Activated CD4-positive, CD25-positive, alpha-beta regulatory T cell treated with anti-CD3 and anti-CD28 coated beads, Interleukin-2, amount 50 U/mL, for 16 hours (primary cell): ENCODE measurements at places on chromosomes 12 and 14.
A peak's percentile ranks its signal among the peaks of the same experiment; 100 is the strongest.

DNA sequence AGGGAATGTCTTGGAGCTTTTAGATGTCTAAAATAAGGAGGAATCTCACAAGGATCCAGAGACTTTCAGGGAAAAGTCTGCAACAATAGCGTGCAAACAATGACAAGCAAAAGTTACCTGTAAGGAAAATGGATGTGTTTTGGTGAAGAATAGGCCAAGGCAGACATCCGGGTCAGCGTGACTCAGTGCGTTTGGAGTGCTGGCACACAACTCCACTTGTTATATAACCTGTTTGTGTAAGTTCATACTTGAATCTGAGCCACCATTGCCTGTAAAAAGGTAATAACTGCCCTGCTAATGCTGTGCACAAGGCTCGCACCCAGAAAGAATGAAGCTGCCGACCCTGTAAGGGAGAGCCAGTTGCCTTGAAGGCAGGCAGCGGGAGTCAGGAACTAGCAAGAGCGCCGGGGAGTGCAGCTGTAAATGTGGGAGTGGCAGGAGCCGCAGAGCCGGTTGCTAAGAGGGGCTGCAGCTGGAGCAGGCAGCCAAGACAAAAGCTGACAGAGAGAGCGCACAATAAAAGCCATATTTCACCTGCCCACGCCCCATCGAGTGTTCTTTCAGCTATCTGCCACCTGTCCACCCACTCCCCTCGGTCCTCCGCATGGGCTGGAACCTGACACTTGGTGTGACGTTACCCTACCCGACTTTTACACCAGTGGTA lies 638.5 kb upstream of the MIS18BP1 start:
- no peak for DNase-seq

- no peak for DNase-seq
Measured at GRCh38 chr12:51911788-51912711, 4.7 kb downstream of the ACVRL1 start.

DNA sequence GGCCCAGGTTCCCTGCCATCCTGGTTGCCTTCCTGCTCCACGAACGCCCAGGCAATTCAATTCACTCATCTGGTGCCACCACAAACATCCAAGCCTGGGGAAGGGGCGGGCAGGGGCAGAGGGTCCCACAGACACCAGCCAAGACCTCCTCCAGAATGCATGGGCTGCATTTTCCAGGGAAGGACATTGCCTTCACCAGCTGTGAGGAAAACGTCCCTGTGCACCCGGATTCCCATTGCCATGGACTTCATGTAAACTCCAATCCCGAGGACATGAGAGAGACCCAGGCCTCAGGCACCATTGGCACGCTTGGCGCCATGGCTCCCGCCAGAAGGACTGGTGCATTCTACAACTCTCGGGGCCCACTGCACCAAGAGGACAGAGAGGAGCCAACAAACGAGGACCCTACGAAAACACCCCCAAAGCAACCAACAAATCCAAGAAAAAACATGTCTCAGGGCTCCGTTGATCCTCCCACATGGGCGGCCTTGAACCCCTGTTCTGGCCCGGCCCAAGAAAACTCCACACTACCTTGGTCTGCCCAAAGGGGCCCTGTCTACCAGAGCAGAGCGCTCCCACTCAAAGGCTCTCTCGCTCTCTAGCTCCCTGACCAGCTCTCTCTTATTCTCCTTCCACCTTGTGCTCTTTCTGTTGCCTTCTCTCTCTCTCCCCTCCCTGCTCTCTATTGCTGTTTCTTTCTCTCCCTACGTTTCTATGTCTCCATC lies 183.9 kb downstream of the ALG10 start:
- no peak for DNase-seq

DNA sequence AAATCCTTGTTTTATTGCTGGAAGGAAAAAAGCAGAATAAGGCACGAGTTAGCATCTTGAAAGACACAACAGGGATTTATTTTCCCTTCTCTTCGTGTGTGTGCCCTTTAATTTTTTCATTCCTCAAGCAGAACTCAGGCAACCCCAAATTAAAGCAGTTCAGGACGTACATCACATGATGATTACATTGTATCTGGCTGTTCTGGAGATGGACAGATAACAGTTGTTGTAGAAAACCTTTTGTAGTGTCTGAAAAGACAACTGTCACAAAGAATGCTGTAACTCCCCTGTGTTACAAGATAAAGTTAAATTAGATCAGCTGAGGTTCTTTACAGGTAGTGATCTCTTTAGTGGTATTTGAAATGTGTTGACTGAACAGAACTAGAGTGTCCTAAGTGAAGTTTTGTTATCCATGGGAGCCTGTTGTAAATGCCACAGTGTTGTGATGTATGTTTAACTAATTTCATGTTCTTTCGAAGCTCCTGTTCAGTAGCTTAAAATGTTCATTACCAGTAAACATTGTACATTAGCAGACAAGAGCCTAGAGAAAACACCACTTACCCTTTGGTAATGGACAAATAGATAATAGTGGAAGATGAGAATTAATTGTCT lies 58.5 kb downstream of the TMTC2 start:
- DNase-seq, result no peak

GRCh38 chr12:68609998-68610369 lies 715 bp upstream of the RAP1B start:
- no peak for DNase-seq

DNA sequence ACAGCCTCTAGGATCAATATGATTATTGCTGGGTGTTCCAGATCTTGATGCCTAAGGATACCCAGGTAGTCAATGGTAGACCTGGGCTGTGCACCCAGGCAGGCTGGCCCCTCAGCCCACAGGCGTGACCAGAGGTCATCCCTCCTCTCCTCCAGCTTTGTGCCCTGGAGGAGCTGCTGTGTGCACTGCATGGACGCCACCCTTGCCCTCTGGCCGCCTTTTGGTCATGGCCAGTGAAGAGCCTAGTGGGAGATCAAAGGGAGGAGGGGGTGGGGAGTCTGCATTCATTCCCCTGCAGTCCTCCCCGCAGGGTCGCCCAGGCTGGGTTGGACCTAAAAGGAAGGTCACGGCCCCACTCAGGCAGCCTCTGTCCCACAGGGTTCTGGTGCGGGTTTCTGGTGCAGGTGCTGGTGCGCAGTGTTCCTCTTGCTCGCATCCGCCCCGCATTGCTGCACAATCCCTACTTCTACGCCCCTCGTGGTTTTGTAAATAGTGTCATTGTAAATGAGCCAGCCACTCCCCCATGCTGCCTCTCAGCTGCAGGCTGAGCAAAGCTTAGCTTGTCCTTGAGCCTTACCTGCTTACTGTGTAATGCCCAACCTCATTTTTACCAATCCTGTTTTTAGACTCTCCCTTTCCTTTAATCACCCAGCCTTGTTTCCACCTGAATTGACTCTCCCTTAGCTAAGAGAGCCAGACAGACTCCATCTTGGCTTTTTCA lies 55.3 kb downstream of the PSMA6 start:
- DNase-seq, result no peak

DNA sequence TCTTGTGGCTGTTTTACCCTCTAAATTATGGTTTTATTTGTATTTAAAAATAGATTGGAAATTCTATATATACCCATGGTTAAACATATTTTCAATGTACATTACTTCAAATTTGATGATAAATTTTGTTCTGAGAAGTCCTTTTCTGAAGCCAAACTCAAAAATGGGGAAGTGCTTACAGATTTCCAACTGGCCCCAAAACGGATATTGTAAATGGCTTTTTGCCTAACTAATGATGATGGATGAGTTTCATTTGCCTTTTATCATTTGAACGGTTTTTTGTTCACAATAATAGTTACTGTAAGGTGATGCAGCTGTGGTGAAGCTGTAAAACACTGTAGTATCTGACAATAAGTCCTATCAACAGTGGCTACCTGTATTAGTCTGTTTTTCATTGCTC lies 136.9 kb downstream of the FUT8 start:
- no peak for DNase-seq

DNA sequence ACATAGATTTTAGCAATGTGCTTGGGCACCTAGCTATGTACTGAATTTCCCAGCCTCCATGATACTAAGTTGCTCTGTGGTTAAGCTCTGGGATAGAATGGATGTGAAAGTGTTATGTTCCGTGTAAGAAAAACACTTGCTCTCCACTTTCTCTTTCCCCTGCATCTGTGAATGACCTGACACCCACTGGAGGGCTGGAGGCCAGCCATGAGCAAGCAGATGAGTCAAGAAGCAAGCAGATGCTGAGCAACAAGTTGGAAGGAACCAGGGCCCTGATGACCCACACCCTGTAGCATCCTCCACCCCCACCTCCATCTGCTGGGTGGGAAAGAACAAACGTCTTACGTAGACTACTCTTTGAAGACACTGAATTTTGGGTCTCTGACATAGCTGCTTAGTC lies 56.6 kb downstream of the EID3 start:
- DNase-seq, result no peak

- DNase-seq, result no peak
Measured at GRCh38 chr14:81235096-81235495, 14.3 kb upstream of the GTF2A1 start.

GRCh38 chr12:40646456-40646855 lies 45.8 kb upstream of the CNTN1 start:
- DNase-seq, result no peak

DNA sequence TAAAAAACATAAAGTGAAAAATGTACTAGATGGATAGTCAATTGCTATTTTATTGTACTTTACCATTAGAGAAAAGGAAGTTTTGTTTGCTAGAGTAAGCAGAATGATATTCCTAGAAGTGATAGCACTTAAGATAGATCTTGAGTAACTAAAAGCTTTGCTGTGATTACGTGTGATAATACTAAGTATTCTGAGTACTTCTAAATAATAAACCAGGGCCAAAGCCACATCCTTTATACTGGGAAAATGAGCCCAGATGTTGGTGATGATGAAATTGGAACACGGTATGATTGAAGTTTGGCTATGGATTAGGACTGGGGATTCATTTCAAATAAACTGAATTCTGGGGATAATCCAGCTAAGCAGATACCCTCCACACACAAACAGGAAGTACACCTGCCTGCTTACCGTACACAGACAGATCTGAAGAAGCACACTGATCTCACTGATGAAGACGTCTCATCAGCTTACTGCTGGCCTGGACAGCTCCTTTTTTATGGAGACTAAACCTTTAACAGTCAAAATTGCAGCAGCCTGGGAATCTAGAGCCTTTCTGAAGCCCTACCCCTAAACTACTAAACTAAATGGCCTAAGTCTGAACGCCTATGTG lies 199.8 kb downstream of the LRFN5 start:
- no peak for DNase-seq

DNA sequence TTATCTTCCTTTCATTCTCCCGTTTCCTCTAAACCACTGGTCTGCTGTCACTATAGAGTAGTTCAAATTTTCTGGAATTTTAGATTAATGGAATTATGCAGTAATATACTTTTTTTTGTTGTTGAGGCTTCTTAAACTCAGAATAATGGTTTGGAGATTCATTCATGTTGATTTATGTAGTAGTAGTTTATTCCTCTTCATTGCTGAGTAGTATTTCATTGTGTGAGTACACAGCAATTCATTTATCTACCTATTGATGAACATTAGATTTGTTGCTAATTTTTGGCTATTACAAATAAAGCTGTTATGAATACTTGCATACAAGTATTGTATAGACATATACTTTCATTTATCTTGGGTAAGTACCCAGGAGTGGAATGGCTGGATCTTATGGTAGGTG lies 7.2 kb downstream of the RASSF8 start:
- no peak for DNase-seq

DNA sequence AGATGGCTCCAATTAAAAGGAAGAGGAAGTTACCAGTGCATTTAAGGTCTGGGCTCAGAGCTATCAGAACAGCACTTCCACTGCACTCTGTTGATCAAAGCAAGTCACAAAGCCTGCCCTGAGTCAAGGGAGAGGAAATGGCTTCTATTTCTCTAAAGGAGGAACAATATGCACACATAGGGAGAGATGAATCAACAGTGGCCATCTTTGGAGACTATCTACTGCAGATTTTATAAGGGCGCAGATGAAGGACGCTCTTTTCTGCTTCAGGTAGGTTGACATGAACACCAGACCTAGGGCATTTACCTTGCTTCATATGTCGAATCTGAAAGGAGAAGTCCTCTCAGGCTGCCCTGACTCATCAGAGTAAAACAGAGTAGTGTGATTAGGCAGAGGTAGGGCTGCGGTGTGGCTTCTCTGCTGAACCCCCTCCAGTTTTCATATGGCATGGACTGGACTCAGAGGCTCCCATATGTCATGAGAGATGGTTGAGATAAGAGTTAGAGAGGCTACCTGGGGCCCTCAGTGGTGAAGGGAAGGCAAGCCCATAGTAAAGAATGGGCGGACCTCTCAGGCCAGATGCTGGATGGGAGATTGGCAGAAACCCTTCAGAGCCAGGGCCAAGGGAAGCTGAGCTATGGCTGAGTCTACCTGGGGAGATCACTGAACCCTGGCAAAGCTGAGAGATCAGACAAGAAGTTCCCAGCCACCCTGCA lies 84.4 kb downstream of the ARF6 start:
- no peak for DNase-seq

DNA sequence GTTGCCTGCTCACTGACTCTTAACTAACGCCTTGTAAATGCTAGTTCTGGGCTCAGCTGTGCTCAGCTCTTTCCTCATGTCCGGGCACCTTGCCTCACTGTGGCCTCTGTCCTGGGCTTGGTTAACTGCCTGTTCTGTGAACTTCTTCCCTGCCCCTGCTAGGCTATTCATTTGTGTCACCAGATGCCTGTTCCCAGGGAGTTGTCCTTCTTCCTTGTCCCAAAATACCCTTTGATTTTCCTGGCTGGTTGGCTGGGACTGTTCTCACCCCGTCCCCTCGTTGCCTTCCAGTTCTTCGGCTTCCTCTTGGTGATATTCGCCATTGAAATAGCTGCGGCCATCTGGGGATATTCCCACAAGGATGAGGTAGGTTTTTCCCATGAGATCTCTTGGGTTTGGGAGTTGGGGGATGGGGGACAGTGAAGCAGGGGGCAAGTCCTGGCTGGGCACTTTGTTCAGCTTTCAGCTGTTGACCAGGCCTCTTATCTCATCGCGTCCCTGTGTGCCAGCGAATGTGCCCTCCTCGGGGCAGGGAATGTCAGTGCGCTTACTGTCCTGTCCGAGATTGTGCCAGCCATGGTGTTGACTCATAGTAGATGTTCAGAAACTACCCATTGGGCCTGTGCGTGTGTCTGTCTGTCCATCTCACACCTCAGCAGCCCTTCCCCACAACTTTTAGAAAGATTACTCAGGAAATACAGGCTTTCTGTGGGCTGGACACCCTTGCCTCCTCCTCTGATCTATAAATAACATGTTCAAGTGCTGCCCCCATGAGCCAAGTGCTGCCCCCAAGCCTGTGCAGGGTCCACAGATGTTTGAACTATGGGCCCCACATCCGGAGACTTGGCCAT lies 33.1 kb downstream of the CD9 start:
- DNase-seq, result no peak

- no peak for DNase-seq
Measured at GRCh38 chr14:75260025-75260763, 18.4 kb upstream of the FOS start.

- DNase-seq, result peak; percentile 66
Measured at GRCh38 chr12:55073043-55074022, 52.9 kb upstream of the OR9K2 start.

GRCh38 chr14:50666772-50667683 lies 1.1 kb downstream of the SAV1 start:
- DNase-seq, result no peak

- no peak for DNase-seq
Measured at GRCh38 chr12:81128930-81129554, 51.2 kb downstream of the ACSS3 start.
